ENCODE measurements at places on chromosomes 4 and X. TPM values are rescaled to one million over a fixed set of nuclear protein-coding genes. Genes with fewer than 3 reads are reported as not detected.

The YY2 gene
- 2.1 TPM for total RNA-seq

The MAGEA3 gene
- total RNA-seq, result 18.1 TPM

The FNIP2 gene
- 5.2 TPM for total RNA-seq

The NOX1 gene
- total RNA-seq, result not detected

The ZNF157 gene
- total RNA-seq, result not detected

The CABS1 gene
- not detected for total RNA-seq

All from H4 (cell line).